Colonic mucosa (tissue), 4 donors: ENCODE measurements at places on chromosomes 11 and 22. TPM values are rescaled to one million over a fixed set of nuclear protein-coding genes. Genes with fewer than 3 reads are reported as not detected.

NARS2 gene
- total RNA-seq, result 23.7 TPM

GALR3 gene
- total RNA-seq, result 0.74 TPM

VPS51 gene
- total RNA-seq, result 159 TPM

- H3K27ac ChIP-seq, result no peak overlapping the region
- no peaks in the 10 kb centered on the region for H3K27me3 ChIP-seq
- H3K4me1 ChIP-seq, result no peaks in the 10 kb centered on the region
- DNase-seq, result no peak
- no peak overlapping the region for H3K4me3 ChIP-seq
- H3K36me3 ChIP-seq, result no peaks in the 10 kb centered on the region
Measured at GRCh38 chr11:64656862-64657261, 65.8 kb downstream of the SLC22A12 start.

- H3K27ac ChIP-seq, result no peak overlapping the region
- no peaks in the 10 kb centered on the region for H3K36me3 ChIP-seq
Measured at GRCh38 chr11:60910711-60911380, 3.1 kb upstream of the TMEM109 start.
